Esophagus squamous epithelium (tissue), 5 donors: ENCODE measurements at places on chromosomes 5 and 9.

GRCh38 chr5:66882606-66883227 is 286.5 kb downstream of the MAST4 start:
- DNase-seq = no peak

DNA sequence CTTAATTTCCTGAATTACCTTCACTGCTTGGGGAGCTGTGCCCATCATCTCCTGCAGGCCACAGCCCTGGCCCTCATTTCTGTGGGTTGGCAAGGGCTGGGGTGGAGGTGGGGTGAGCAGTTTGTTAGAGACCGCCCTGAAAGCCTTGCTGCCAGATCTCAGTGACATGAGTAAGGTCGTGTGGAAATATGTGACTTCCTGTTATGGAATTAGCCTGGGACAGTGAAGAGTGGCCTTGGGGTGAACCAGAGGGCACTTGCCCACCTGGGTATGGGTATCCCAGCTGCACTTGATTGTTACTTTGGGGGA is 2.5 kb upstream of the HNRNPAB start:
- no peak for DNase-seq

DNA sequence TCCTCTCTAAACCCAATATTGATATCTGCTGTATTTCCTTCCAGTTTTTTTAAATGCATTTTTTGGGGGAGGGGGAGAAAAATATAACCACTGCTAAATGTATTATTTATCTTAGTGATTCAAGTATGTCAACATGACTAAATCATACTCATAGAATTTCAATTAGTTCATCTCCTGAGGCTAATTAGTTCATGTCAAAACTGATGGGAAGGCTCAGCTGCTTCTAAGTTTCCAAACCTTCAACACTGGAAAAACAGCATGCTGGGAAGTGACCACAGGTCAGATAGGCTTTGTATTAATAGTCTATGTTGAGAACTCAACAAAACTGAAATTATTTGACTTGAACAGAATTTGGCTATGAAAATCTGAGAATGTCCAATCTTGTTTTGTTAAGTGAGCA is 118.7 kb downstream of the TTLL11 start:
- DNase-seq = no peak

- no peak for DNase-seq
Observed at GRCh38 chr5:119220576-119221197, 135.1 kb upstream of the TNFAIP8 start.

DNA sequence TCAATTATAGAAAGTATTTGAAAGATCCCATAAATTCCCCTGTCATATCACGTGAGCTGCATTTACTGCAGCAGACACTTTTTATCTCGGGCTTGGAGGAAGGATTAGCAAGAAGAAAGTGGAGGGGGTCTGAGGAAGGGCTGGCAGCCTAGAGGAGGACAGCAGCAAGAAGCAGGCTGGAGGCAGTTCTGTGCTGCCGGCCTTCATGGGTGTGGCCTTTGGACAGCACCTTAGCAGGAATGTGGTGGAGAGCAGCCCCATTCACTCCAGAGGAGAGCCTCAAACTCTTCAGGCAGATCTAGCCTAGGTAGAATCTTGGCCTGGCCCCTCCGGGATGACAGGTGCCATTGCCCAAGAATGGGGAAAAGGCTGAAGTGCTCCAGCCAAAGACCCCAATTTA is 89.8 kb upstream of the GABRP start:
- no peak for DNase-seq

DNA sequence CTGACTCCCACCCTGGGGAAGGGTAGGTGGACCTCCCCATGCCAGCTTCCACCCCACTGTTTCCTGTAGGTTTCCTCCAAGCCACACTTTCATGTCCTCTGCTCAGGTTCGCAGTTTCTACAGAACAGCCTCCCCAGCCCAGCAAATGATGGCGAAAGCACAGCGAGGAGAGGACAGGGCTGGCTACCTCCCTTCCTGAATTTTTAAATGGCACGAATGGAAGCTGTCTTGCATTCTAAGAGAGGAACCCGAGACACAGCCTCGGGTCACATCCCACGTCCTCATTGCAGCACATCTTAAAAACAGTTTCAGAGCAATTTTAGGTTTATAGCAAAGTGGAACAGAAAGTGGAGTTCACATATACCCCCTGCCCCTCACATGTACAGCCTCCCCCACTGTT is 330.3 kb downstream of the NTRK2 start:
- DNase-seq = no peak

GRCh38 chr9:18857334-18857733 is 175.7 kb downstream of the SAXO1 start:
- DNase-seq = no peak

- DNase-seq = no peak
Observed at GRCh38 chr5:151023047-151023615, 2.7 kb downstream of the GPX3 start.

GRCh38 chr5:50672663-50673062 is 6.2 kb downstream of the PARP8 start:
- DNase-seq = no peak

DNA sequence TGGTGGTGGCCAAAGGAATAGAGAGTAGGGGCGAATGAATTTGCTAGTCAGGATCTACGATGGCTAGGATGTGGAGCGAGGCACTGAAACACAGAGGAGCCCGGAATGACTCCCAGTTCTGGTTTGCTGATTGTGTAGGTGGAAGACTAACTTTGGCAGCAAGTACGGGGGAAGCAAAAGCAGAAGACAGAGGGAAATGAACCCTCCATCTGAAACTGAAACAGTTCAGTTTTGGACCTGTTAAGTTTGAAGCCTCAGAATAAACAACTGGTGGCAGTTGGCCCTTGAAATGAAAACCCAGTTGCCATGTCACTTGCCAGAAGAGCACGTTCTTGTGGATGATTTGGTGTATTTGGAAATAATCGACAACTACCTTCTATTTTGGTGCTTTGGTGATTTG is 15.4 kb upstream of the SMIM15 start:
- no peak for DNase-seq

GRCh38 chr5:65893749-65894430 is 32.5 kb upstream of the ERBIN start:
- DNase-seq = no peak

GRCh38 chr9:125701351-125701750 is 5.7 kb downstream of the MAPKAP1 start:
- no peak for DNase-seq

DNA sequence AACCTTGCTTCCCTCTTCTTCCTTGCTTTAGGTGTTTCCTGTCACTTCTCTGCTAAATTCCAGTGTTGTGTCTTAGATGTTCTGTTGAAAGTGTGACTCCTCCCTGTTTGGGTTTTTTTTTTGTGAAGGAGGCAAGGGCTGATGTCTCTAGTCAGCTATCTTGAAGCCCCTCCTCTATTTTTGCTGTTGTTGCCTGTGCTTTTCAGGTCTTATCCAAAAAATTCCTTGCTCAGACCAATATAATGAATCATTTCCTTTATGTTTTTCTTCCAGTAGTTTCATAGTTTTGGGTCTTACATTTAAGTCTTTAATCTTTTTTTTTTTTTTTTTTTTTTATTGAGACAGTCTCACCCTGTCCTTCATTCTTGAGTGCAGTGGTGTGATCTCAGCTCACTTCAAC is 22.3 kb downstream of the RIC1 start:
- no peak for DNase-seq

GRCh38 chr9:99361817-99362216 is 139.7 kb downstream of the SEC61B start:
- no peak for DNase-seq

- no peak for DNase-seq
Observed at GRCh38 chr5:83927140-83927733, 206.6 kb upstream of the HAPLN1 start.

- DNase-seq = no peak
Observed at GRCh38 chr5:50744776-50745175, 78.3 kb downstream of the PARP8 start.

GRCh38 chr5:156815988-156816599 is 34.0 kb upstream of the PPP1R2B start:
- DNase-seq = no peak

DNA sequence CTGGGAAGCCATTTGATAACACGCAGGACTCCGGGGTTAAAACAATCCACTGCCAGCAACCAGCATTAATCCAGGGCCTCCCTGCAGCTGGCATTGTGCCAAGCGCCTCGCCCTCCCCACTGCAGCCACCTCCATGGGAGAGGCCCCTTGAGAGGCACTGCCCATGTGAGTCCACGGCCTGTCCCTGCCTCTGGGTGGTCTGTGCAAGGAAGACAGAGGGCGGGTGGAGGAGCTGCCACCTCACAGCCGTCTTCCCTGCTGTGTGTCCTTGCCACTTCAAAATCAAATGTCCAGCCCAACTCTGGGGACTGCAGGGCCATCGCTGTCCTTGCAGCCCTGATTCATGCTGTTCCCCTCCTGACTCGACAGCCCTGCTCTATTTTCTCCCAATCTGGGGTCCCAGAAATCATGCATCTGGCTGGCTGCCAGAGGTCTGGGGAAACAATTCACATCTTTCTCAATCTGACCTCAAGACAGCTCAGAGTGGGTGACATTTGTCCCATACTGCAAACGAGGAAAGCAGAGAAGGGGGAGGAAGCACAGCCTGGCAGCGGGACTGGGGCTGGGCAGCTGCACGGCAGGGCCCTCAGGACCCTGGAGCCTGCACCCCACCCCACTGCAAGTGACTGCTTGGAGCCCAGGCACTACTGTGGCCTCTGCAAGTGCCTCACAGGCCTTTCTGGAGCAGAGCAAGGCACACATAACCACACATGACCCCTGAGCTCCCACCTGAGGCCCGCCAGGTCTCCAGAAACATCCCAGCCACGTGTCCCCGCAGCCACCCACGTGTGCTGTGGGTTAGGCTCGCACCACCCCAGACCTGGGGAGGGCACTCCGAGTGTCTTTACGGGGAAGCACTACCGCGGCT is 15.7 kb downstream of the BRD3OS start:
- DNase-seq = no peak

GRCh38 chr5:14710313-14710994 is 45.9 kb downstream of the OTULIN start:
- no peak for DNase-seq

DNA sequence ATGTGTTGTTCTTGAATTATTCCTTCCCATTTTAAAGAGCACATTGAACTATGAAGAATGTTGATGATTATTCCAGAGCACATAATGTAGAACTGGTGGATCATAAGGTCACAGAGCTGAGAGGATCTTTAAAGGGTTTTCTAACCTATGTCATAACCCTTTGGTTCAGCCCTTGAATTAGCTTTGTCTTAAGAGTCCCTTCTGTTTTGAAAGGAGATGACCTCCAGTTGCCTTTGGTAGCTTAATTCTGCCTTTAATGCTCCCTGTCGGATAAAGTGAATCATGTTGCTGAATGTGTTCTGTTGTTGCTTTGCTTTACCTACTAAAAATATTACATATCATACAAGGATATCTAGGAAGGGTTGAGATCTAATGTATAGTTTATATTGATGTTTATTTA is 99.1 kb upstream of the PRRC1 start:
- no peak for DNase-seq

DNA sequence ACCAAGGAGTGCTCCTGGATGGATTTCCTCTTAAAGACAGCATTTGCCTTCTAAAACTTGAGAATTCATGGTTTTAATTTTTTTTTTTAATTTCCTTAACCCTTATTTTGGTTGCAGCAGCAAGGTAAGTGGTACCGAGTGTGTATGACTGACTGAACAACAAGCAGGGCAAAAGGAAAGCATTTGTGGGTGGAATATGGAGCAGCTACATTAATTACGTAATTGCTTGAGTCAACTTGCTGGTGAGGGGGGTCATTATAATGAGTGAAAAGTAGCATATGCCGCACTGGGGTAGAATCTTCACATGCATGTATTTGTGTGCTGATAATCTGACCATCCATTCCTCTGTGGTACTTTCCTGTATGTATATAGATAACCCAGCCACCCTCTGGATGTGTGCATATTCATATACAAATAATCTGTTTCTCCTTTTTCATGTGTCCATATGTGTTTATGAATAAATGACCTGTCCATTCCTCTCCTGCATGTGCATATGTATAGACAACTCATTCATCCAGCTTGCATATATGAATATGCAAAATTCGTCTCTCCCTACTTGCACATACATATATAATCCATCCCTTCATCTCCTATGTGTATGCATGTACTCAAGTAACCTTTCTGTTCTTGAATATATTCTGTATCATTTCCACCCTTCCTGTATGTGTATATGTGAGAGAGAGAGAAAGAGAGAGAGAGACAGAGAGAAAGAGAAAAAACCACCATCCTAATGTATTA is 147.5 kb upstream of the RUSC2 start:
- no peak for DNase-seq

DNA sequence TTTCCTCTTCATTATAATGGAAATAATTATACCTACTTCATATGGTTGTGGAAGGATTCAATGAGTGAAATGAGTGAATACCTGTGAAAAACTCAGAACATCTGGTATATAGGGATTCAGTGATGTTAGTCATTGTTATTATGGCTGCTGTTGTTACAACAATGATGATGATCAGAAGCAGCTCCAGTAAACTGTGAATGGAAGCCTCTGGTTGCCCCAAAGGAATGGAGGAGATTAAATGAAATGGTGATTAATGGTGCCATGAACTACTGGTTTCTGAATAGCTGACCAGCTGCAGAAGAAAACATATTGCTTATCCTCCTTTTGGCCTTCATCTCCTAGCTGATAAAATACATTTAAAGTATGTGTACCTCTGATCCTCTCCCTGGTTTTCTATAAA is 372.0 kb downstream of the ARHGEF28 start:
- no peak for DNase-seq

- DNase-seq = no peak
Observed at GRCh38 chr9:27864644-27865438, 291.6 kb upstream of the C9orf72 start.

GRCh38 chr9:128494108-128494745 is 10.3 kb upstream of the GLE1 start:
- no peak for DNase-seq

DNA sequence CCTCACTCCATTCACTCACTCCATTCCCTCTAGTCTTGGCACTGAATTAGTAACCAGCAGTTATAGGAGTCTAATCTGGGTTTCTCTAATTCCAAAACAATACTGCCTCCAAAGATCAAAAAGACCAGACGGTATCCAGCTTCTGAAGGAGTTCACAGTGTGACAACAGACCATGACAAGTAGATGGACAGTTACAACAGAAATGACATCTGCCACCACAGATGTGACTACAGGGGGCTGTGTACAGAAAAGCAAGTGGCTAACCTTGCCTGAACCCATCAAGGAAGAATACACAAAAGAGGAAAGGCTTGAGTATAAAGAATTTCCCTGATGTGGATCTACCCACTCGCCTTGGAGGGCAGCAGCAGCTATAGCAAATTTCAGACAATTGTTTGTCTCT is 112.4 kb downstream of the ACTL7B start:
- DNase-seq = no peak

- no peak for DNase-seq
Observed at GRCh38 chr9:124283228-124283814, 25.6 kb downstream of the NEK6 start.

GRCh38 chr5:113663879-113664541 is 150.5 kb downstream of the YTHDC2 start:
- no peak for DNase-seq
